ENCODE measurements at places on chromosomes 6 and 20.

GRCh38 chr20:50199703-50200102 is 9.1 kb downstream of the CEBPB start:
- DNase-seq, result no peak

DNA sequence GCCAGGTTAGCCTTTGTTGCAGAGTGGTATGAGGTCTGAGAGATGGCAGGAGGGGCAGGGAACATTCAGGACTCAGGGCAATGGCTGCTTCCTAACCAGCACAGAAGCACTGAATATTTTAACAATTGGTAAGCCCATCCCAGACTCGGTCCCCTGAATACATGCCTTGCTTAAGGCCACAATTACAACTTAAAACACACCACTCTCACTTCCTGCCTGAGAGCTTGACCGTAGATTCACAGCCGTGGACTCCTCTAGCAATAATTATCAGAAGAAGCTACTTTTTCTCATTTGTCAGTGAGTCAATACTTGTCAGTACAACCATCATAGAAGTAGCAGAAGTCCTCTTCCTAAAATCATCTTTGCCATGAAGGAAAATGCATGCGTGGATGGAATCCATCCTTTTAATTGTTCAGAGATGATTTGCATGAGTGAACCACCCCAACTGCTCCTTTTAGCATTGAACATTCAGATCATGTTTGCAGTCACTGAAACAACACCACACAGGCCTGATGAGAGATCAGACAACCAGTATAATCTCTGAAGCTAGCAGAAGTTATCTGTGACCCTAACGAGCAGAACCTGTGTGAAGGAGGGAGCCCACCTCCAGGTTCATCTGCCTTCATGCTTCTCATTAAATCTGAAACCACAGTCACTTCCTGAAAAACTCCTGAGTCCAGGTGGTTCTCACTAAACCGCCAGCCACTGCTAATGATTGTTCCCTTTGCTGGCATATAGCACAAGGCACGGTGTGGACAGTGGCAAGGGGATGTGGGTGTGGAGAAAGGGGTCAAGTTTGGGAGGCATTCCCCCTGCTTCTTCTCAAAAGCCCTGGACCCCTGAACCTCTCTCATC is 333.9 kb upstream of the CNR1 start:
- DNase-seq, result no peak

DNA sequence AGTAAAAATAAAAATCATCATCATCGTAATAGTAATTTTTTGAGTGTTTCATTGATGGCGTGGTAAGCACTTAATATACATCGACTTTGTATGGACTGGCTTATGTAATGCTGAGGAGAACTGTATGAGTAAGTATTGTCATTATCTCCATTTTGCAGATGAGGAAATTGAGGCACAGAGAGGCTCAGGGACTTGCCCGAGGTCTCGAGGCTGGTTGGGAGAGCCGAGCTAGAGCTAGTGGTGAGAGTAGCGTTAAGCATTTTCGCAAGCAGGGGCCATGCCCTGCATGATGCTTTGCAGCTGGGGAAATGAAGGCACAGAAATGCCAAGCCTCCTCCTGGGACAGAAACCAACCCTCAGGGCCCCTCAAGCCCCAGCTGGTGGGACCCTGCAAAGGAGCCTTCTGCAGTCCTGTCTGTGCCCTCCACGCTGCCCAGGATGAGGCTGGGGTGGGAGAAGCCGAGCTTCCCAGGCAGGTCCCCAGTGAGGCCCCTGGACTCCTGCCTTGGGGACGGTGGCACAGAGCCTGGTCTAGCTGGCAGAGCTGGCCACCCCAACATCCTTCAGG is 31.1 kb upstream of the STX16 start:
- DNase-seq, result no peak

DNA sequence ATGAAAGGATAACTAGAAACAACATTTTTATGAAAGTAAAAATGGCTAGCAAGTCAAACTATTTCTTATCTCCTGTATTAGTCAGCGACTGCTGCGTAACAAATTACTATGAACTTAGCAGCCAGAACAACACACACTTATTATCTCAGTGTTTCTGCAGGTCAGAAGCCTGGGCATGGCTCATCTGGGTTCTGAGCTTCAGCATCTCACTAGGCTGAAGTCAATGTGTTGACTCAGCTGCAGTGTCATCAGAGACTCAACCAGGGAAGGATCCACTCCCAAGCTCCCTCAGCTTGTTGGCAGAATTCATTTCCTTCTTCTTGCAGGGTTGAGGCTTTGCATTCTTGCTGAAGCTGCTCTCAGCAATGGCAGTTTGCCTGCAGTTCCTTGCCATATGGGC is 33.2 kb upstream of the IGF2R start:
- no peak for DNase-seq

DNA sequence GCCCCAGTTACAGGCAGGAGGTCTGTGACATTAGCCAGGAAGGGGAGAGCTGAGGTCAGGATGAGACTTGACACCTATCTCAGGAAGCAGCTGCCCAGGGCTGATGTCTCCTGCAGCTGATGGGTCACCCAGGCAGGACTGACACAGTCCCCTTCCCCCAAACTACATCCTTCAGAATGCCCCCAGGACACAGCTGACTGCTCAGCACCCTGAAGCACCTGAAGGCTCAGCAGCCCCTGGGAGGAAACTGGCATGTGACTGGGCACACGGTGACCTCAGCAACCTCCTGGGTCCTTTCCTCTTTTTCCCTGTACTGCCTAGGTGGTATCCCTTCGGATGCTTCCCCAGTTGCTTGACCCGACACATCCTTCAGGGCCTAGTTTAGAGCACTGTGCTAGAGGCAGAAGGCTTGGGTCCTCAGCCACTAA is 1.9 kb downstream of the SDC4 start:
- no peak for DNase-seq

GRCh38 chr6:3518356-3519190 is 61.7 kb upstream of the SLC22A23 start:
- DNase-seq, result no peak

DNA sequence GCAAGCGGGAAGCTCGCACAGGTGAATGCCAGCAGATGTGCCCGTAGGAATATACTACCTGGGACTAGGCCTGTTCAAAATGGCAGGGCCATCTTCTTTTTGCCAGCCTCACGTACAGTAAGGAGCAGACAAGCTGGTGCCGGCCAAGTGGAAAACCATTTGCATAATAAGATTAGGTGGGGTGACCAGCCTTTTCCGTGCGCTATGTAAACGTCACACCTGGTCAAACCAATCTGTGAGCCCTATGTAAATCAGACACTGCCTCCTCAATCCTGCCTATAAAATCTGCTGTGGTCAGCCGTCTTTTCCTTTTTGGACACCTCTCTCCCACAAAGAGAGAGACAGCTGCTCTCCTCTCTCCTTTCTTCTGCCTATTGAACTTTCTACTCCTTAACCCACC is 60.8 kb upstream of the TMEM30A start:
- DNase-seq, result no peak

DNA sequence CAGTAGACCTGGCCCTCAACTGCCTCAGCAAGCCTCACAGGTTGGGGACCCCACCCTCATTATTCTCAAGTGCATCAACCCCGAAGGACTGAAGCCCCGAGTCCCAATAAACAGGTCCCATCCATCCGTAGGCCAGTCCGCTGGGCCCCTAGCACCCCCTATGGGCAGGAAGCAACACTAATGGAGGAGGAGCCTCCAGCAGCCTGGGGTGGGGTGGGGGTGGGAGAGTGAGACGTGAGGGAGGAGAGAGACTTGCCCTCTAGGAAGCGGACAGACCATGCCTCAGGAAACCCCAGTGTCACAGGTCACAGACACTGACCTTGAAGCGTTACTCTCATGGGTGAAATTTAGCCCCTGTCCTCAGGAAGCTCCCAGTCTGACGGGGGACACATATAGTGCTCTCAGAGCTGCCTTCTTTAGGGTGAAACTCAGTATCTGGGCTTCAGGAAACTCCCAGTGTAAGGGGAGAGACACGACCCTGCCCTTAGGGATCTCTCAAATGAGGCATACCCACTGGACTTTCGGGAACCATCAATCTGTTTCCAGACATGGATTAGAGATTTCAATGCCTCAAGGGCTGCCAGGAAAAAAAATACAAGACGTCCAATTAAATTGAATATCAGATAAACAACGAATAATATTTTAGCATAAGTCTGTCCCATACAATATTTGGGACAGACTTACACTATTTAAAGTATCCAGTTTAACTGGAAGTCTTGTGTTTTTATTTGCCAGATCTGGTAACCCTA is 125.8 kb downstream of the MRPL14 start:
- no peak for DNase-seq

DNA sequence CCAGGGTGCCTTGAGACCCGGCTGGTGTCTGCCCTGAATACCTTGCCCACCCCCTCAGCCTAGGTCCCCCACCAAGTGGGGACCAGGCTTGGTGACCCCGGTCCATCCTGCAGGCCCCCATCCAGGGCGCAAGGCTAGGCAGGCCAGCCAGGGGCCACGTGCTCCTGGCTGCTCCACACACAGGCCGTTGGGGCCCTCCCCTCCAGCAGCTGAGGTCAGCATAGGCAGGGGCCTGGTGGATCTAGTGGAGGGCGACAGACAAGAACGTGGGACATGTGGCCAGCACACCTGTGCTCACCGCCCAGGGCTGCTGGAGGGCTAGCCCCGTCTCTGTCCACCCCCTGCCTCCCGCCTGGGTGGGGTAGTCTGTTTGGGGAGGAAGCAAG is 7.5 kb upstream of the HRH3 start:
- DNase-seq, result no peak

DNA sequence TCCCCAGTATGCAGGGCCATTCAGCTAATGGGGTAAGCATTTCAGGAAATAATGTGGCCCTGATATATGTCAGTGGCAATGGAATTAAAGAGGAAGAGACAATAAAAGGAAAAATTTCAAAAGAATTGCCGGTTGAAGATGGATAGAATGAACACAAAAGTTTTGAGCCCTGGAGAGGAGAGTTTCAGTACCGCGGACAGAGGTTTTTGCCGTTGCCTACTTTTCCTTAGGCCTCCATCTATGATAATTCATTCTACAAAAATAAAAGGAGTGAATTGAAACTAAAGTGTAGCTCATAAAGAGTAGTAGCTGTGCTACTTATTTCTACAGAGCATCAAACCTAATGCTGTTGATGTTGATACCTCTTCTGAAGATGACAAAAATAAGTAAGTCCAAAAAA is 140.7 kb downstream of the RNASET2 start:
- DNase-seq, result no peak

DNA sequence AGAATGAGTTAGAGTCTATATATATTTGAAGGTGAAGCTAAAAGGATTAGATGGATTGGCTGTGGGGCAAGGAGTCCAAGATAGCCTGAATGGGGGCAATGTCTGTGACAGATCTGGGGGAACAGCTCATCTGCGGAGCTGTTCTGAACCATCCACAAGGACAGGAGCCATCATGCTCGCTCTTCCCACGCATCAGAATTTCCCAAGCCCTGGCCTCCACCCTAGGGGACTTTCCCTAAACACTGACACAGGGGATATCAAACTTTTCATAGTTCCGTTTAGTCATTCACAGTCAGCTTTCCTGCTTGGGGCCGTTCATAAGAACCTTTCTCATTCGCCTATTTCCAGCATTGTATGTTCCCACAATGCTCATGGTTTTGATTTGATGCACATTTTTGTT is 37.6 kb upstream of the CCN6 start:
- DNase-seq, result no peak

DNA sequence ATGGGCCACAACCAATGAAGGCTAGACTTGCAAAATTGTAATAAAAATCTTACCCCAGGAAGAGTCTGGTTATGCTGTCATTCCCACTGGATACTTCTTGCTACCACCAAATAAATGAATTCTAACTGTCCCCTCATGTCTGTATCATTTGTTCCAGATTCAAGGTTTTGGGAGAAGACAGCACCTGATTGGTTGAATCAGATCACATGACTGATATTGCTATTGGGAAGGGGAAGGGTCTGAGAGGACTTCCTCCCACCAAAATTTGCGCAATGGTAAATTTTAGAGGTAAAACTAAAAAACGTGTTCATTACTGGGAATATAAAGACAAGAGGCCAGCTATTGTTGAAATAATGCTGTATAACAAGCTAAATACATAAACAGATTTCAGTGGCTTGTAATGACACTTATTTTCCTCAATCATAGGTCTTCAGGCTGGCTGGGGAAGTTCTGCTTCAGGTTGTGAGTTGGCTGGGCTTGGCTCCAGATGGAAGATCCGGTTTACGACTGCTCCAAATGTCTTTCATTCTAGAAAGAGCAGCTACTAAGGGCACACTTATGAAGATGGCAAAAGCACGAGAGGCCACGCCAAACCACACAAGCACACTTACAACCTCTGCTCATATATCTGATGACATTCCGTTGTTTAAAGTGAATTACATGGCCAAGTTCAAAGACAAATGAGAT is 27.1 kb upstream of the TASP1 start:
- no peak for DNase-seq

GRCh38 chr6:41469156-41470028 is 76.8 kb upstream of the FOXP4 start:
- DNase-seq, result no peak

- DNase-seq, result no peak
These were observed 245.1 kb upstream of the RSPO3 start for GRCh38 chr6:126873351-126873750.

DNA sequence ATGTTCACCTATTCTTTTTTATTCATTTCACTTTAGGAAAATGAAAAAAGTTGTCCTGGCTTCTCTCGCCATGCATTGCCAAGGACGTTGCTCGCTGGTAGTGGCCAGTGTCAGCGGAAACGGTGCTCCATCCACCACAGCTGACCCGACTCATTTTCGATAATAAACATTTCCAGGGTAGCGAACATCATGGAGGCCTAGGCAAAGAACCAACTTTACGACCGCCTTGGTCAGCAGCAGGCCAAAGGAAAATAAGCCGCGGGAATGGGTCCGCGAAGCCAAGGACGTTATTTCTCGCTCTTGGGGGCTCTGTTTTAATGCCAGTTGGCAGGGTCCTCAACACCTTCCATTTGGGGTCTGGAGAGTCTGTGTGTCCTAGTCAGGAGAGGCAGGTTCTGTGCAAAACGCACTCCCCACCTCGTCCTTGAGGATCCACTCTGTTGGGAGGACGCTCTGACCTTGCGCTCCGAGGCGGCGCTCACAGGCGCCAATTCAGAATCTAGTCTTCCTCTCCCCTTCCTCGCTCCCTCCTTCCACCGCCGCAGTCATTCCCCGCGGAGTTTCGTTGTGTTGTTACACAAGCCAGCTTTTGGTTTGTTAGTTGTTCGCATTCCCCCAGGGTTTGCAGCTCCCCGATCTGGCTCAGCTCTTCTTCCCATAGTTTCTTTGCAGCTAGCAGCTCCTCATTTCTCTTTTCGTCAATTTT is 4.1 kb upstream of the PAX1 start:
- no peak for DNase-seq

DNA sequence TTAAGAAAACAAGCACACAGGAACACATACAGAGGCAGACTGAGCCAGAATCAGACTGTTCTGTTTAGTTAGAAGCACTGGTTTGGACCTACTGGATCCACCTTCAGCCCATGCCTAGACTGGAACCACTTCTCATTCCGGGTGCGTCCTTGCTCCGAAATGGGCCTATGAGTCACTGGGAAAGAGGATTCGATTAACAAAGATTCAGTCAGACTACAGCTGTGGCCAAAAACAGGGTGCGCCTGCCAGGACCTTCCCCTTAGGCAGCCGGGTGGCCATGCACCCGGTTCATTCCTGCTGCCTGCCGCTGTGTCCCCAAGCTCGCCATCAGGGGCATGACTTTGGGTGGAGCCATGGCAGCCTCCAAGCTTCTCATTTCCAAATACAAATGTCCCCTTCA is 14.5 kb upstream of the KCNK5 start:
- DNase-seq, result no peak
